ENCODE measurements at places on chromosomes 1 and 21. TPM values are rescaled to one million over a fixed set of nuclear protein-coding genes. Genes with fewer than 3 reads are reported as not detected.

Gene COG2
- total RNA-seq, result 20.4 TPM

DNA sequence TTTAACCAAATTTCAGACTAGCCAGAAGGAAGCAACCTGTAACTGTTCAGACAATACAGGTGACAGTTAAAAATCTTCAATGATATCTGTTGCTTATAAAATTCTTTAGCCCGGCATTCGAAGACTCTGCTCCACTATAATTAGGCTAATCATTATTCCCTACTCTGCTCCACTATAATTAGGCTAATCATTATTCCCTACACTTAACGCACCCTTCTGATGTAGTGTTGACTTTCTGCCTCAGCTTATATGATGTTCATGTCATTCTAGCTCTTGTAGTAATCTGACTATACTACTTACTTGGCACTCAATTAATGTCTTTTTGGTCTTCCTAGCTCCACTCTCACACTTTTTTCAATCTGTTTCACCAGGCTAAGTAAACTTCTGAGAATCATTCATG, 13.3 kb downstream of the TESK2 start:
- DNase-seq, result no peak

- DNase-seq, result peak; percentile 18
Observed at GRCh38 chr1:20216574-20216973, 30.3 kb upstream of the PLA2G2C start.

Gene DNAJC6
- total RNA-seq, result 1.9 TPM

GRCh38 chr1:17736625-17737024, 18.5 kb upstream of the ACTL8 start:
- DNase-seq, result no peak

Gene TLR5
- 10.5 TPM for total RNA-seq

- no peak for DNase-seq
Observed at GRCh38 chr1:44239331-44239960, 26.2 kb downstream of the DMAP1 start.

GRCh38 chr1:69673321-69673720, 105.6 kb downstream of the LRRC7 start:
- DNase-seq, result no peak

DNA sequence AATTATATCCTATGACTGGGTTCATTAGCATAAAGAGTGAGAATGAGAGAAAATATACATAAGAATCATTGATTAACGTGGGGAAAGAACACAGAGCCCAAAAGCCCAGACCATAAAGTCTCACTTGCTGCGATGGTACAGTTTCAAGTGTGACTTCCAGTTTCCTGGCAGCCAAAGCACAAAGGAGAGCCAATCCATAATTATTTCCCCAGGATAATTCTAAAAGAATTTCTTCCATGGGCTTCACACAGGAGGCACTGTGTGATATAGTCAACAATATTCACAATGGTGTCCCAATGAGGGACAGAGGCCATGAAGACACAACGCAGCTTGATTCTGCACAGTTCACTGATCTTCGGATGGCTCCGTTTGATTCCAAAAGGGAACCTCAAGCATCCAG, 321.6 kb downstream of the PLPP3 start:
- no peak for DNase-seq

Gene RNASEL
- total RNA-seq, result 7.3 TPM

DNA sequence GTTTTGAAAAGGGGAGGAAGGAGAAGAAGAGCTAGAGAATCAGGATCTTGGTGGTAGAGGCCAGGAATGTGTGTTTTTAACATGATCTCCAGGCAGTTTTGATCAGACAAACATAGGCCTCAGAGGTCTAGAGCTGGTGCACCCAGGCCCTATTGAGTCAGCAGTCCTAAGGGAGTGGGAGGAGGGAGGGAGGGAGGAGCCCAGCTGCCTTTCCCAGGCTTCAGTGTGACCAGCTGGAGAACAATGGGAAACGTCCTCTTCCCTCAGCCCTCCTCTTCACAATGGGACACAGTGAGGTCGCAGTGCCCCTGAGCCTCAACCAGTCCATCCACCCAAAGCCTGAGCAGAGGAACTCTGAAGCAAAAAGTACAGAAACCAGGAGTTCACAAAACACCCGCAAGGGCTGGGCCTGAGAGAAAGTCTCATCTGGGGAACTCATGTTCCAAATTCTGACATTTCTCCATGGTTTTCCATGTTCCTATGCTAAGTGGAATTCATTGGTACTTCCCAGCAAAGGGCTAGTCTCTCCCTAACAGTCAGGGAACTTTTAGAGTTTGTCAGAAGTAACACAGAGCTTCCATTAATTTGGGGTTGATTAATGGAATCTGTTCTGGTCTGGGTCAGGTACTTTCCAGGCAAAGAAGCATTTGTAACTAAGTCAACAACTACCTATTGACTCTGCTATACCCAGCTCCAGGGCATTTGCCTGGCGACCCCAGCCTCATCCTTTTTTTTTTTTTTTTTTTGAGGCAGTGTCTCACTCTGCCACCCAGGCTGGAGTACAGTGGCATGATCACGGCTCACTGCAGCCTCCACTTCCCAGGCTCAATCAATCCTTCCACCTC, 37.5 kb downstream of the ELAPOR1 start:
- DNase-seq, result peak; percentile 80

Gene DEPDC1
- not detected for total RNA-seq

DNA sequence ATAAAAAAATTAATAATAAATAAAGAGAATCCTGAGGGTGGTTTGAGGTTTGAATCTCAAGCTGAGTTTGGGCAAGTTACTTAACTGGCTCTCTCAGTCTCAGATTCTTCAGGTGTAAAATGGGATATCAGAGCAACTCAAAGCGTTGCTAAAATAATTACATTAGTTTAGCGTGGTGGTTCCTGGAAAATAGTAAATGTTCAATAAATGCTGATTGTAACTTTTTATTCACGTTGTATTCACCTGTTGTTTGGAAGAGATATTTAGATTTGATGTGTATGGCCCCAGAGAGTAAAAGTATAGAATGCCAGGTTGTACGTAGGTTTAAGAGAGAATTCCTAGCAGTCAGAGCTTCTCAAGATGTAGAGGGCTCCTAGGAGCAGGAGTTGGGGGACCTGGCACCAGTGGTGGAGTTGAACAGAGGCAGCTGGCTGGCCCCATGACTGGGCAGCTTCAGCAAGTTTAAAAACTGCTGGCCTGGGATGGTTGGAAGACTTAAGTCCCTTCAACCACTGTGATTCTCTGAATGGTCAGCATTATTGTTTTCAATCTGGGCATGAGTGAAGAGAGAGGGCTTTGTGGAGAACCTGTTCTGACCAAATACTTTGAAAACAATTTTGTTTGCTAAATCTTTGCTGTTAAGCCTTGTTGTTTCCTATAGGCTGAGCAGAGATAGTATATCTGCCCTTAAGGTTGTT, 22.4 kb downstream of the PRCC start:
- no peak for DNase-seq

Gene KCNC4
- total RNA-seq, result 12.8 TPM

DNA sequence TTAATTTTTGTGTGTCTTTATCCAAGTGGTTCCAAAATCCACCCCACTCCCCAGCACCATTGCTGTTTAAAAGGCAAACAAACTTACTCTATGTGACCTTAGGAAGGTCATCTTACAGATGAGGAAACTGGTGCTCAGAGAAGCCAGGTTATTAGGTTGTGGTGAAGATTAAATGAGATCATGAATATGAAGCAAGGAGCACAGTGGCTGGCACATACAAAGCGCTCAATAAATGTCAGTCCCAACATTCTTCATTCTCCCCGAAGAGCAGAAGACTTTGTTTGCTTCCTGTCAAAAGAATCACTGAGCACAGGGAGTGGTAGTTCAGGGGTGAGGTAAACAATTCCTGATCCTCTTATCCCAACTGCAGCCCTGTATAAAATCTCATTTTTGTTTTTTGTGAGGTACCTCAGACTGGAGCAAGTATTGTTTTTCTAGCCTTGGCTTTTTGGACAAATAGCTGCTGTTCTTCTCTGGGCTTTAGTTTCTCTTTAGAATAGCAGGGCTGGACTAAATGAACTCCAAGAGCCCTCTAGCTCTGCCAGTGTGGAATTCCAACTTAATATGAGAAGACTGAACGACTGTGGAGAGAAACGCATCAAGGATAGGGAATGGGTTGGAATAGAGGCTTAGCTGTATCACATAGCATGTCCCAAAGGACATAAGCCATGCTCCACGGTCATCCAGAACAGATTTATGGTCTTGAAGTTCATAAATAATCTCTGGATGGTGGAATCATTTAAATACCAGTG, 455.3 kb upstream of the USP24 start:
- DNase-seq, result no peak

DNA sequence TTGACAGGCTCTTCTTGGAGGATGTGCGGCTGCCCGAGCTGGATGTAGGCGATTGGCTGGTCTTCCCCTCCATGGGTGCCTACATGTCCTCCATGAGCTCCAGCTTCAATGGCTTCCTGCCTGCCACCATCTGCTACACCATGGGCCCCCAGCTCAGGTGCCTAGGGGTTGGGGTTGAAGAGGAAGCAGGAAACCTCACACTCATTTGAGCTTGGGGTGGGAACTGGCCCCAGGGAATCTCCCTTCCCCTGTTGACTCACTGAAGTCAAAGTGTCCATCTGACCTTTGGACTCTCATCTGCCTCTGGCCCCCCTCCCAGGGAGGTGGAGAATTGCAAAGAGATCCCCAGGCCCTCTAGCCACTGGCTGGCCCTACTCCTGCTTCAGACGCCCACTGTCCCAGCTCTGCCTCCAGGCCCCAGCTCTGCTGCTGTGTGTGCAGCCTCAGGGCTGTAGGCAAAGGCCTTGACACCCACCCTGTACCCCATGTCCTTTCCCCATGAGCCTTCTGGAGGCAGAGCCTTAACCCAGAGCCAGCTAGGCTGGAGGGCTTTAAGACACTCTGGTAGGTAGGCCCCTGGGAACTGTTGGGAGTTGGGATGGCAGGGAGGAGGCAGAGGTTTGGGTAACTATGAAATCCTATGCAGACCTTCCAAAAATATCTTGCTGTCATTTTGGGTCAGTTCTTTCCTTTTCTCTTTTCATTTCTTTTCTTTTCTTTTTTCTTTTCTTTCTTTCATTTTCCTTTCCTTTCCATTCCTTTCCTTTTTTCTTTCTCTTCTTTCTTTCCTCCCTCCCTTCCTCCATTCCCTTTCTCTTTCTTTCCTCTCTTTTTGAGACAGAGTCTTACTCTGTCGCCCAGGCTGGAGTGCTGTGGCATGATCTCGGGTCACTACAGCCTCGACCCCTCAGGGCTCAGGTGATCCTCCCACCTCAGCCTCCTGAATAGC, 66.9 kb upstream of the TINAGL1 start:
- DNase-seq, result no peak

- no peak for DNase-seq
Observed at GRCh38 chr1:82728206-82728605, 927.5 kb downstream of the ADGRL2 start.

DNA sequence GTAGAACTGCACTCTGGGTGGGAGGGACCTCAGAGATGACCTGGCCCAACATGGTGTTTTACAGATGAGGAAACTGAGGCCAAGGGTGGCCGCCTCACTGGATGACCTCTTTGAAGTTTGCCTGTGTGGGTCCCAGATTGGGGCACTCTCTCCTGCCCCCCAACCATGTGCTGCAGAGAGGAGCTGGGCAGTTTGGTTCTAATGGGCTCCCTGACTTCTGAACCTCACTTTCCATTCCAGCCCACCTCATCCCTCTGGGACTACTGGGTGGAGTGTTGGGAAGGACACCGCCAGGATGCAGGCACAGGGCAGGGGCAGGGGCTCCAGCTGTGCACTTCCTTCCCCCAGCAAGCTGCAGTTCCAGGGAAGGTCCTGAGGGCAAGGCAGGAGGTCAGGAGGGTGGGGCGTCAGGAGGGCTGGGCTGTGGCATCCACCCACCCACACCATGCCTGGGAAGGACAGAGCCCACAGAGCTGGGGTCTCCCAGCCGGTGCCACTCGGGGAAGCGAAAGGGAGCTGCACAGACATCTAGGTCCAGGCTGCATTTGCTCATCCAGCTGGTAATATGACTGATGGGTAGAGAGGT, 10.3 kb upstream of the EPS8L3 start:
- DNase-seq, result no peak

DNA sequence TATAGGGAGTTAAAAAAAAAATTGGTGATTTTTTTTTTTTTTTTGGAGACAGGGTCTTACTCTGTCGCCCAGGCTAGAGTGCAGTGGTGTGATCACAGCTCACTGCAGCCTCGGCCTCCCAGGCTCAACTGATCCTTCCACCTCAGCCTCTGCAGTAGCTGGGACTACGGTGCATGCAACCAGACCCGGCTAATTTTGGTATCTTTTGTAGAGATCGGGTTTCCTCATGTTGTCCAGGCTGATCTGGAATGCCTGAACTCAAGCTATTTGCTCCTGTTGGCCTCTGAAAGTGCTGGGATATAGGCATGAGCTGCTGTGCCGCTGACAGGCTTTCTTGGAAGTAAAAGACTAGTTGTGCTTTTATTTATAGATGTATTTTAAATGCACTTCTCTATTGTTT, 3.0 kb downstream of the CDC42 start:
- DNase-seq, result no peak

DNA sequence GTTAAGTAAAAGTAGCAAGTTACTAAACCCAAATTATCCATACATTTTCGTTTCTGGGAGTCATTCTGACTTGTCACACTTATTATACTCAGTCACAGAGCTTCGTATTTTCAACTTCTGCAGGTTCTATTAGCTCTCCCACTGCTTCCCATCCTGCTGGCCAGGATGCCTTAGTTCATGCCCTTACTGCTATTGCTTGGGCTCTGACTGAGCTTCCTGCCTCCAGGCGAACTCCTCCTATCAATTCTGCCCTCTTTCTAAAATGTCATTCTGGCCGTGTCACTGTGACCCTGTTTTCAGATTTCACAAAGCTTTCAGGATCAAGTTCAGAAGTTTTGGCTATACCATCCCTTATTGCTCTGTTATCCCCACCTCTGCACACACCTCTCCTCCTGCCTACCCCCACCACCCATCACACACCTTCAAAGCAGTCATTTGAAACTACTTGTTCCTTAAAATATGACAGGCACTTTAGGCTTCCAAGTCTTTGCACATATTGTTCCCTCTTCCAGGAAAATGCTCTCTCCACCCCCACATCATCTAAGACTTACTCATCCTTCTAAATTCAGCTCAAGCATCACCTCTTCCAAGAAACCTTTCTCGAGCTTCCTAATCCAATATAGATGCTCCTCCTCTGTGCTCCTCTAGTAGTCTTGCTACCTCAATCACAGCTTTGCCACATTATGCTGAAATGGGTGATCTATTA, 278.0 kb downstream of the BRINP2 start:
- DNase-seq, result no peak

Gene MFSD2A
- total RNA-seq, result 8.0 TPM

- DNase-seq, result no peak
Observed at GRCh38 chr1:27616441-27616840, 12.5 kb upstream of the AHDC1 start.

GRCh38 chr1:173570370-173571007, 32.4 kb downstream of the SLC9C2 start:
- no peak for DNase-seq

- DNase-seq, result no peak
Observed at GRCh38 chr21:34707876-34708325, 39.1 kb downstream of the CLIC6 start.

DNA sequence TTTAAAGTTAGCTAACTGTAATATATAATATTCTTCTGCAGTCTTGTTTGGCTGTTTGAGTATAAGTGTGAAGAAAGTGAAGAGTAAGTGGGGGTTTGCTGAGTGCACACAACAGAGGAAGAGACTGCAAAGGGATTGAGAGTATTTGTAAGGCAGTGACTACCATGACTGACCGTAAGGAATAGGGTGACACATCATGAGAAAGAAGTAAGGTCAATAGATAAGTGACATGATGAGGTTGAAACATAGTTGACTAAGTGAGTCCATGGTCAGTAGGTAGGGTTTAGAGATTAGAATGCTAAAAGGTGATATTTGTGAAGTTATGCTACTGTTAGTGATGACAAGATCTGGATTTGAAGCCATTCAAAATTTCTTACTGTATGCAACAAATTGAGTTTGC, 27.7 kb downstream of the WARS2 start:
- DNase-seq, result no peak
